ENCODE measurements at places on chromosomes 4 and X.

- no peak for DNase-seq
Measured at GRCh38 chrX:40827331-40827730, 92.0 kb upstream of the MED14 start.

GRCh38 chrX:6225911-6226595 lies 2.6 kb downstream of the NLGN4X start:
- DNase-seq = no peak

DNA sequence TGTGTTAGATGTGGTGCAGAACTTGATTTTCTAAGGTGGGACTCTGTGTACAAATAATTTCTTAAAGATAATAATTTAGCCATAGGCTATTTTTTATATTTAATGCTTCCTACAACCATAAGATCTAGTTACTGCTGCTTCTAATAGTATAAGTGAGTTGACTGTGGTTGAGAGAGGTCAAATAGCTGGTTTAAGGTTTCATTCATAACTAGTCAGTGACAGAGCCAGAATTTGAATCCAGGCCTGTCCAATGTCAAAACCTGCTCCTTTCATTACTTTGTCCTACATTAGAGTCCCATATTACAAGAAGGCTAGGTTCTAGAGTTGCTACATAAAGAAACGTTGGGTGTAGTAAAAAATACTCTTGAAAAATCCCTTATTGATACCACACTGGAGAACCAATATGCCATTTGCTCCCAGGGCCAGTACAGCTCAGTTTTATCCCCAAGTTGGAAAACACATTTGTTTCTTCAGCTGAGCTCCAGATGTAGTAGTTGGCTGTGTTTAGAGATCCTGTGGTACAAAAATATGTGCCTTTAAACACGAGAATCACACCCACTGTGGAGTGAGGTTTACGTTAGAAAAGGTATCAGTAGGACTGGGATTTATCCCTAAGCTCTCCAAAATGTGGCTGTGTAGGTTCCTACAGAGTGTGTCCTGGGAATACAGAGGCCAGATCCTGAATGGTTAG lies 84.3 kb downstream of the REPS2 start:
- DNase-seq = no peak

GRCh38 chrX:41723826-41724225 lies at the start of gene GPR82:
GPR82 (plus strand) TSS chrX:41724181; CDS start chrX:41727027, 2,846 bp downstream.
- no peak for DNase-seq

DNA sequence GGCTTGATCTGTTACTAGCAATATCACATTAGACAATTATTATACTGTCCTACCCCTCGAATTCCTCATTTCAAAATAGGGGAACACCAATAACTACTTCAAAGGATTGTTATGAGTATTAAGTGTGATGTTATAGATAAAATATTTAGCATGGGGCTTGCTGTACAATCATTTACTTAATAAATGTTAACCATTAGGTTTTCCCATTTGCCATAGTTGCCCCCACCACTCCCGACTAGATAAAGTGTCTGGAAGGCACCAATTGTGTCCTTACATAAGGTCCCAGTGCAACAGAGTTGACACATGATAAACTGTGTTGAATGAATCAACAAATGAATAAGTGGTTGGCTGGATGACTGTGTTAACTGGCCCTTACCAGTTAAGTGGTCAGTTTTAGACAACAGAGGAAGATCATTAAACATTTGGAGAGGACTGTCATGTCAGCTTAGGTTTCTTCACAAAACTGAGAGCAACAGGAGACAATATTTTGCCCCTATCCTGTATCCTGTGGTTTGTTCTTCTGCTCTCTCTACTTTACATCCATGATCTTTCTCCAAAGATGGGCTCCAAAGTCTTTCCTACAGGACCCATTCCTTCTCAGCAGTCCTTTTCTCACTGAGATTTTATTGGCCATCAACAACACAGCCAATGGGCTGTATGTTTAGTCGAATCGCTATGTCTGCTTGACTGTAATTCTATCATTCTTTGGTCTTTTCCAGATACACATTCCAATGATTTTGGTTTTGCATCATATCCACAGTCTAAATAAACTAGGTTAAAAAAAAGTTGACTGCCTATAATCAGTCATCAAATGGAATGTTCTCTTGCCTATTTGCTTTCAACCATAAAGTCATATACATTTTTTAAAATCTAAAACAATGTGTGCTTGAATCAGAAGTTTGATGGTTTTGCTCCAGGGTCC lies 74.4 kb downstream of the RNF150 start:
- DNase-seq = peak; percentile 63

- no peak for DNase-seq
Measured at GRCh38 chr4:148431401-148431800, 10.8 kb downstream of the NR3C2 start.

DNA sequence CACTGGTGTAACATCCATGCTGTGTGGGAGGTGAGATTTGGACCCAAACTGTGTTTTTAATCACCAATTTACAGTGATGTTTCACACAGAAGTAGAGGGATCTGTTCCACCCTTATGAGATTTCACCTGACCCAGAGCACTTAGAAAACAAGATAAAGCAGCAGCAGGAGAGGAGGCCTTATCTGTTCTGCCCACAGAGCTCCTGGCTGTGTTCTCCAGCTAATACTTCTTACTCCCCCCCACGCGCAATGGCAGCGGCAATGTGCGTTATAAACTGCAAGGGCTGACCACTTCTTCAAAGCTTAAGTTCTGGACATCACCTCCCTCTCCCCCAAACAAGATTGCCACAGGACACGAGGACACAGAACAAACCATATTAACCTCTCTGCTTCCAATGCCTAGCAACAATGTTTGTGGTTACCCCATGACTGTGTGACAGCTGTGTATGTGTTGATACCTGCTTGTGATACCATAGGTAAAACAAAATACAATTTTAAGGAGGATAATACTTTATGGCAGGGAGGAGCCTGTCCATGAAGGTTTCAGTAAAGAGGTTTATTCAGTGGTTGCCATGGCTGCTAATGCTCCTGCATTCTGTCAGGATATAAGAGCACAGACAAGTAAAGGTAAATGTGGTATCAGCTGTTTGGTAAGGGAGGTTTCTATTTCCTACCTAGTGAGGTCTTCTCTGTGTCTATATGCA lies 210.0 kb downstream of the SOWAHB start:
- no peak for DNase-seq

DNA sequence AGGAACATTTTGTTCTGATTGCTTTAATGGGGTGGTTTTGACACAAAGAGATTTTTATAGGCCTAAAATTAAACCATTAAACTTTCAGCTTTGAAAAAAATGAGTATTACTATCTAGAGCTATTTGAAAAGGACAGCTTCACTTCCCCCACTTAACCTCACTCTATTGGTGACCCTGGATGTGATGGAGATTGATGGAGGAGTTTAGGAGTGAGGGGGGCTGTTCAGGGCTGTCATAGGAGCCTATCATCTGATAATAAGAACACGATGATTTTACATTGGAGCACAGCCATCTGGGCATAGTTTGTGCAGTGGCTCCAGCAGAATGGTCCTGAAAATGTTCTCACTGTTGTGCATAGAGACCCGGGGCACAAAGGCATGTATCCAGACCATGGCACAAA lies 71.1 kb upstream of the EFNB1 start:
- no peak for DNase-seq

- no peak for DNase-seq
Measured at GRCh38 chr4:157880761-157881160, 292.1 kb downstream of the GASK1B start.

GRCh38 chrX:110796407-110796697 lies 735 bp upstream of the CHRDL1 start:
- no peak for DNase-seq

GRCh38 chr4:92064574-92064973 lies 239.2 kb upstream of the GRID2 start:
- DNase-seq = no peak
